Inflammatory macrophage treated with lipopolysaccharide for 4 hours (primary cell): ENCODE measurements at places on chromosomes 5 and 9.

DNA sequence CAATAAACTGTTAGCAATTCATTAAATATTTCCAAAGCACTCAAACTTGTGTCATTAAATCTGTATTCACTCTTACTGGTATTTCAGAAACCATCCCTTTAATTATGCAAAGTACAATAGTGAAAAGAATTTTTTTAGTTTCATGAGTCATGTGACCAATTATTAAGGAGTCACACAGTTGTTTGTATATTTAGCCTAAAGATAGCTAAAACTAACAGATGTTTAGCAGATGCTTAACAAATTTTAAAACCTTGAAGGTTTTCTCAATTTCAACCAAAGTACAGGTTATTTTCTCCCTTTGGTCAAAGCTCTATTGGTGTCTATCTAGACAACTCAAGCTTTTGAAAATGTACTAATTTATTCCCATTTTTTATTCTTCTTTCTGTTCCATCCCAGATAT lies 44.1 kb downstream of the PJA2 start:
- DNase-seq = no peak

DNA sequence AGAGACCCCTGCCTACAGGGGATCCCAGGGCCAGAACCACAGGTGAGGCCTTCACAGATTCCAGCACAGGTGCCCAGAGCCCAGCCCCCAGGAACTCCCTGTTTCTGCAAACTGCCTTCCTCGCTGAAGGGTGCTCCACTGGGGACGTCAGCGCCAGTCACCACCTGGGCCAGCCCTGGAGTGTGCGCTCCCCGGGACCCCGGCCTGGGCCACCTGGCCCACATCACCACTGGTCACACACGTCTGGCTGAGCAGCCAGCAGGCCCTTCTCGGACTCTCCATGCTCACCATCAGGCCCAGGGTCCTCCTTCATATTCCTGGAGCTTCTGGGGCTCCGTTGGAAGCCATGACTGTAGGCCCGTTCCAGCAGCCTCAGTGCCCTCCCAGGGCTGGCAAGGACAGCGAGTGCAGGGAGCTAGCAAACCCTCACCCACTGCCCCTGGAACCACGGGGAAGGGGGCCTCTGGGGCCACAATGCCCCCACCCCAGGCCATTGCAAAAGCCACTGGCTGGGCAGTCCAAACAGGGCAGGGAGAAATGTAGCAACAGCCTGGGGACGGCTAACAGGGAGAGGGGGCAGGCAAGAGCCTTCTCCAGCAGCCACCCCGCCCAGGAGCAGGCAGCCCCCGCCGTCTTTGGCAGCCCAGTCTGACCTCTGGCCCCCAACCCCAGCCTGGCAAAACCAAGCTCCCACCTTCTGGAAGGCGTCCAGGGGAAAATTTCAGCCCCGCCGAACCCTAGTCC lies 1.3 kb downstream of the AGPAT2 start:
- peak; percentile 24 for DNase-seq

- DNase-seq = no peak
Observed at GRCh38 chr5:85049020-85049419, 664.3 kb upstream of the EDIL3 start.

- DNase-seq = no peak
Observed at GRCh38 chr5:133508331-133508730, 104.0 kb downstream of the FSTL4 start.

- no peak for DNase-seq
Observed at GRCh38 chr9:15935661-15936305, 382.9 kb downstream of the CCDC171 start.

GRCh38 chr9:13351778-13352386 lies 72.4 kb upstream of the MPDZ start:
- DNase-seq = peak; percentile 10

- no peak for DNase-seq
Observed at GRCh38 chr9:121331549-121331948, 38.5 kb downstream of the STOM start.

DNA sequence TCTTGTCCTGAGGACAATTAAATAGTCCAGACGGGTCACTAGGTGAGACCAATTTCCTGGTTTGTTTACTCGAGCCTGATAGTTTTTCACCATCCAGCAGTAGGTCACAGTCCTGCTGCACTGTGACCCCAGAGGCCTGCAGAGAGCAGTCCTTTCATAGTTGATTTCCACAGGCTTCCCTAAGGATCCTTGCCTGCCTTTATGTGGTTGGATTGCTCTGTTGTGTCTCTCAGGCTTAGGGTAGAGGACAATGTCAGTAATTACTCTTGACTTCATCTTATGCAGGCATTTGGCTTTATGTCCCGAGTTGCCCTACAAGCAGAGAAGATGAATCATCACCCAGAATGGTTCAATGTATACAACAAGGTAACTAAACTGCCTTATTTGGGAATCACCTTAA lies 9.0 kb upstream of the CATSPER3 start:
- DNase-seq = no peak

GRCh38 chr9:114472765-114473446 lies 32.4 kb downstream of the WHRN start:
- DNase-seq = no peak
